Left kidney (tissue), 8 donors: ENCODE measurements at places on chromosomes 5 and 9. TPM values are rescaled to one million over a fixed set of nuclear protein-coding genes. Genes with fewer than 3 reads are reported as not detected.

DNA sequence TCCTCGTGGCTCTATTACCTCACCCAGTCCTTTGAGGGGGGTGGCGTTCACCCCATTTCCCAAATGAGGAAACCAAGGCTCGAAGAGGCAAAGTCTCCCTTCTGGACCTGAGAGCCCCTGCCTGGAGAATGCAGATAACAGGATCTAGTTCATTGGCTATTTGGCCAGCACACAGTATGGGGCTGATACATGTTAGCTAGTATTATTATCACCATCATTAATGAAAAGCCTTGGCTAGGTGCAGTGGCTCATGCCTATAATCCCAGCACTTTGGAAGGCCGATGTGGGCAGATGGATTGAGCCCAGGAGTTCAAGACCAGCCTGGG, 4.3 kb downstream of the SH3GLB2 start:
- no peak for DNase-seq

Gene GLRA1
- polyA plus RNA-seq, result 0.13 TPM

- no peak for DNase-seq
These were observed 162.2 kb upstream of the STK32A start for GRCh38 chr5:147072622-147073021.

Gene CYFIP2
- polyA plus RNA-seq, result 124 TPM

Gene LPCAT1
- 46.0 TPM for polyA plus RNA-seq

Gene SLC34A1
- polyA plus RNA-seq, result 200 TPM

Gene BARHL1
- polyA plus RNA-seq, result not detected

Gene FBP2
- 0.10 TPM for polyA plus RNA-seq

GRCh38 chr9:37381094-37381741, 41.3 kb upstream of the GRHPR start:
- DNase-seq, result no peak

Gene IL7R
- 0.45 TPM for polyA plus RNA-seq

DNA sequence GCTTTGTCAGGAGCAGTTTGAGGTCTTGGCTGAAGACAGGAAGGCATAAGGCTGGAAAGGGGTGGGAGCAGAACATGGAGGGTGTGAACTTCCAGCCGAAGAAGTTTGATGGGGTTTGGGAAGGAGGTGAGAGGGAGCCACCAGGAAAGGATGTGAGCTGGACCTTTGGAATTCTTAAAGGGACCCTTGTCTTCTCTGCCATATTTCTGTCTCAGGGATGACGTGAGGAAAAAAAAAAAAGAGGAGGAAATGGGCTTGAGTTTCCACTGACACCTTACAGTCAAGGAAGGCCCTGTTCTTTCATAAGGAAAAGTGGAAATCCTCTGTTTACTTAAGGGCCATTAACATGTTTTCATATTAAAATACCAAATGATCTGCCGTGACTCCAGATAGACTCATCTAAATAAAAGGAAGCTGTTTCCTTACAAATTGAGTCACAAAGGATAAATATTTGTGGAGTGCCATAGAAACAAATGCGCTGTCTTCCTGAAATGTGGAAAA, 132.1 kb downstream of the PALM2AKAP2 start:
- DNase-seq, result no peak

GRCh38 chr9:35537913-35538312, 48.0 kb downstream of the RUSC2 start:
- no peak for DNase-seq

- DNase-seq, result peak; percentile 2
These were observed 1858.6 kb upstream of the CDH9 start for GRCh38 chr5:28896949-28897348.

GRCh38 chr5:53815471-53815870, 255.0 kb downstream of the NDUFS4 start:
- no peak for DNase-seq

Gene C9
- polyA plus RNA-seq, result 0.37 TPM

Gene SPATA31A3
- polyA plus RNA-seq, result not detected

Gene C9orf153
- 0.15 TPM for polyA plus RNA-seq

GRCh38 chr9:14316602-14317300, 2.8 kb upstream of the NFIB start:
- DNase-seq, result no peak
